ENCODE measurements at places on chromosomes 3 and 15. TPM values are rescaled to one million over a fixed set of nuclear protein-coding genes. Genes with fewer than 3 reads are reported as not detected.
A peak's percentile ranks its signal among the peaks of the same experiment; 100 is the strongest.

DNA sequence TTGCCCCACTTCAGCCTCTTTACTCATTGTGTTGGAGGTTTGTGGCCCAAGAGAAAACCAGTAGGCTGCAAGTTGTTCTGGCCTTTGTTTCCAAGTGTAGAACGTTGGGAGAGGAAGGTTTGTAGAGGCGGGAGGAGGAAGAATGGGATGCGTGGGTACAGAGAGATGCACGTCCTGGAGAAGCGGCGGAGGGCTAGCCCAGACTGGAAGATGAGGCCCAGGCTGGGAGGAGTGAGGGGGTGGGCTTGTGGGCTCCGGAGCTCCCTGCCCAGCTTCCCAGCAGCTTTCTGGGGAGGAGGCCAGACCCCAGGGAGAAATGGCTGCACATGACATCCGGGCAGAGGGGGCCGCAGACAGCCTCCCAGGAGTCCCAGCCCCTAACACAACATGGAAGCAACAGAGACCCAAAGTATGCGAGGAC lies 5.3 kb downstream of the PLA2G4F start:
- no peak for DNase-seq

GRCh38 chr3:113136071-113136470 lies 75.3 kb upstream of the BOC start:
- no peak for DNase-seq

DNA sequence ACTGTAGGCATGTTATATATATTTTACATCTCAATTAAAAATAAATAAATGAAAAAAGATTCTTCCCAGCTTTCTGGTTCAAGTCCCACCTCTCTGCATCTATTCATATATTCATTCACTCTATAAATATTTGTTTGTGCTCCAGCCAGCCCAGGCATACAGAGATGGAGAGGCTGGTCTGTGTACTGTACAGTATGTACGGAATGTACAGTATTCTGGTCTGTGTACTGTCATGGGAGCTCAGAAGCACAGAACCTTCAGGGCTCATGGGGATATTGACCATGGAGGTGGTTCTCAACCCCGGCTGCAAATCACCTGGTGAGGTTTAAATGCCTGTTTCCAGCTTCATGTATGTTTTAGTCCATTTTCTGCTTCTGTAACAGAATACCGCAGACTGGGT lies 13.8 kb downstream of the CORO2B start:
- no peak for DNase-seq

DNA sequence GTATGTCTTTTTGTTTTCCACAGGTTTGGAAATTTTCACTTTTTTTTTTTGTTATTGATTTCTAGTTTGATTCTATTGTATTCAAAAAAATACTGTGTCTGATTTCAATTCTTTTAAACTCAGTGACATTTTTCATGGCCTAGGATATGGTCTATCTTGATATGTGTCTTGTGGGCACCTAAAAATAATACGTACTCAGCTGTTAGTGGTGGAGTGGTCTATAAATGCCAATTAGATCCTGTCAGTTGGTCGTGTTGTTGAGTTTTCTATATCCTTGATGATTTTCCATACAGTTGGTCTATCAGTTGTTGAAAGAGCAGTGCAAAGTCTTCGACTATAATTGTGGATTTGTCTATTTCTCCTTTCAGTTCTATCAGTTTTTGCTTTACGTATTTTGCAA lies 61.7 kb downstream of the LSM3 start:
- no peak for DNase-seq

The SCG5 gene
- 1.2 TPM for total RNA-seq

GRCh38 chr3:187132666-187133065 lies 6.6 kb downstream of the RPL39L start:
- DNase-seq, result no peak

The HDC gene
- total RNA-seq, result 0.18 TPM

- peak; percentile 52 for DNase-seq
These were observed 17.0 kb downstream of the TGM5 start for GRCh38 chr15:43249699-43250203.

DNA sequence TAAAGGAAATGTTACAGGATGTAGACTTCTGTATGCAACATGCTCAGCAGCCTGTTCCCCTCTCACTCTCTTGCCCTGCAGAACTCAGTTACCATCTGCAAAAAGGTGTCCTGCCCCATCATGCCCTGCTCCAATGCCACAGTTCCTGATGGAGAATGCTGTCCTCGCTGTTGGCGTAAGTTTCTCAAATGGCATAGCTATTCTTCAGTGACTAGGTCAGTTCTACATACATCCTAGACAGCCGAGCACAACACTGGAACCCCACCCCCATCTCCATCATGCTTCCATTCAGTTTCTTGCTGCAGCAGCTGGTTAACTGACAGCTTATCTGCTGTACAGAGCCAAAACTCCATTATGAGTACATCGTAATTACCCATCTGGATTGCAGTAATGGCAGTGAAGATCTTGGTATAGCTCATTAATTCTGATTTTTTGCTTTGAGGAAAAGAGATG lies 4.5 kb downstream of the THBS1 start:
- no peak for DNase-seq

DNA sequence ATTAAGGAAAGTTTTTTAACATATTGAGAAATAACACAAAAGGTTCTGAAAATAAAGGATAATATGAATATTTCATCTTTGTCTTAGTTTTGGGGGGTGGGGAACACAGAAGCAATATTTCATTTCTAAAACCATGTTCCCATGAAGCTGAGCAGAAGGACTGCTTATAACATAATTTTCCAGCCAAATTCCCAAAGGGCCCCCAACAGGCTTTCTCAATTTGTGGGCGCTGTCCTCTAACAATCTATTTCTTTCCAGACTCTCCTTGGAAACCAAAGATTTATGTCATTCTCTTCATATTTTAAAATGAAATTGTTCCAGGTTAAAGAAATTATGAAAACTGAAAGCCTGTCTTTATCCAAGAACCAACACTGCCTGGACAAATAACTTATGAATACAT lies 273.5 kb downstream of the ZBTB20 start:
- no peak for DNase-seq

The CAMP gene
- total RNA-seq, result not detected

The C3orf22 gene
- total RNA-seq, result not detected

DNA sequence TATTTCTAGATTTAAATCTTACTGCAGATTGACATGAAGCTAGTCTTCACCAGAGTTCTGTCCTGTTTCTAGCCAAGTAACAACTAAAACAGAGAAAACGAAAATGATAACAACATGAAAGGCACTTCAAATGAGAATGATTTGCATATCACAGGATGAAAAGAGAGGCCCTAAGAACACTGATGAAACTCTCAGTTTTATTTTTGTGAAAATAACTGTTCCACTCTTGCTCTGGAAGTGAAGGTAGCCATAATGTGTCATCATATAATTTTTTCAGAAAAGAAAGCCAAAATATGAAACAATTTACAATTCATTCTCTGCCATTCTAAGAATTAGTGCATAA lies 274.4 kb downstream of the ADAMTSL3 start:
- no peak for DNase-seq

The ADAMTSL3 gene
- total RNA-seq, result not detected

The PEX11A gene
- total RNA-seq, result 4.7 TPM

GRCh38 chr3:110456001-110456400 lies 615.6 kb upstream of the NECTIN3 start:
- no peak for DNase-seq

- no peak for DNase-seq
These were observed 223.1 kb downstream of the RBMS3 start for GRCh38 chr3:29503958-29504357.
